ENCODE measurements at places on chromosomes 11 and 22.

DNA sequence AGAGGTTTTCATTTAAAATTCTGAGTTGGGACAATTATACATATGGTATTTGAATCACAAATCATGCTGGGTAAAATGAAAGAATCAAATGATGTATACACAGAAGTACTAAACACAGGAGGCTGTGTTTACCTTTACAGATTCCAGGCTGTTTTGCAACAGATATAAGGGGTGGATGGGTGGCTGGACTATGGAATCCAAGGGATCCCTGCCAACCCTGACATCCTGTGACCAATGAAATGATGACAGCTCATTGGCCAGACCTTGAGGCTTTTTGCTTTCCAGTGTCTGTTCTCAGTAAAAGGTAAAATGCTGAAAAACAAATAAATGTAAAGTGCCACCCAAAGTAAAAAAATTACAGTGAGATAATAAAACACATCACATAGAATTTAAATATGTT, 3.3 kb upstream of the DDI1 start:
- DNase-seq: no peak

DNA sequence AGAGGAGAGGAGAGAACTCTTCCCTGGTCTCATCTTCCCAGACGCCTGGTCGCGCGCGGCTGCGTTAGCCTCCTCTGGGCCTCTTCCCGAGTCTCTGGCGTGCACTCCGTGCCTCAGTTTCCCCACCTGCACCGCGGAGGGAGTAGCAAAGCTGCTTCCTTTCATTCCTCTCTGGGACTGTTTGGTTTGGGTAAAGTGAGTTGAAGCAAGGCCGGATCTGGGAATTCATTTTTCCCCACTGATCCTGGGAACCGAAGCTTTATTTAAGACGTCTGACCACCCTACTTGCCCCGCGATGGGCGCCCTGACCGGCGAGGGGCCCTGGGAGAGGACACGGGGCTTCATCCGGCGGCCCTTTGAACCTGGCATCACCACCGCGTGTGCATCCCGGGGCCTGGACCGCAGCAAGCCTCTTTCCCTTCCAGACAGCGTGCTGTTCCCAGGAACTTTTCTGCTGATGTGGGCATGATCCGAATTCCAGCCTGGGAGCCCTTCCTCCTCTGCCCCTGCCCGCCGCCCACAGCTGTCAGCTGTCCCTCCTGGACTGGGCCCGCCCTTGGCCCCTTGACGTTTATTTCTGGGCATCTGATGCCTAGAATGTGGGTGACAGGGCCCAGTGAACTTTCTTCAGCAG, 758 bp downstream of the LDLRAD3 start:
- DNase-seq: no peak

DNA sequence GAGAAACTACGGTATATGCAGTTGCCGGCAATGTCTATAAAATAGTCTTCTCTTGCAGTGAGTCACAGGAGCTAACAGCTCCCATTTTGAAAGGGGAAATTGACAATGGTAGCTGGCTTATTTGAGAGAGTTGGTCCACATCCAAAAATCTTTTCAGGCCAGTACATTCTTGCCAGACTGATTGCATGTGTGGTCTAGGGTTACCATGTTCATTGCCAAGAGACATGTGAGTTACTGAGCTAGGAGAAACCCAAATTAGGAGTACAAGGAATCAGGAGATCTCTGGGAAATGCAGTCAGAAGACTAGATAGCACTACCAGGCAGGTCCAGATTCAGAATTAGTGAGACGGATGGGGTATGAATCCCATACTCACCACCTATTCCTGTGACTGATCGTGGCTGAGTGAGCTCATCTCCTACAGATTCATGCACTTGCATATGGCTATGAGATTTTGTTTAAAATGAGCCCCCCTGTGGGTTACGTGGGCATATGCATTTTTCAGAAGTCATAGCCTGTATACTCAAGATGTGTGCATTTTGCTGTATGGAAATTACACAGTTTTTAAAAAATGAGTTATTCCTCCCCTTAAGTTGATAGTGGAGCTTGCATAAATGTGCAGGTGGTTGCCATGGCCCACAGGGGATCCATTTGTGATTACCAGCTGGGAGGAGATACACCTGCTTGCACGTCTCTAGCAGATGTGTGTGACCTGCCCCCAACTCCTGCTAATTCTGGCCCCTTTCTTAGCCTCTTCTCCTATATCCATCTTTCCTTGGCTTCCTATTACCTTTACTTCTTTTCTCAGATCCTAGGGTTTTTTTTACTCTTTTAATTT, 102.7 kb downstream of the COMMD9 start:
- no peak for DNase-seq

DNA sequence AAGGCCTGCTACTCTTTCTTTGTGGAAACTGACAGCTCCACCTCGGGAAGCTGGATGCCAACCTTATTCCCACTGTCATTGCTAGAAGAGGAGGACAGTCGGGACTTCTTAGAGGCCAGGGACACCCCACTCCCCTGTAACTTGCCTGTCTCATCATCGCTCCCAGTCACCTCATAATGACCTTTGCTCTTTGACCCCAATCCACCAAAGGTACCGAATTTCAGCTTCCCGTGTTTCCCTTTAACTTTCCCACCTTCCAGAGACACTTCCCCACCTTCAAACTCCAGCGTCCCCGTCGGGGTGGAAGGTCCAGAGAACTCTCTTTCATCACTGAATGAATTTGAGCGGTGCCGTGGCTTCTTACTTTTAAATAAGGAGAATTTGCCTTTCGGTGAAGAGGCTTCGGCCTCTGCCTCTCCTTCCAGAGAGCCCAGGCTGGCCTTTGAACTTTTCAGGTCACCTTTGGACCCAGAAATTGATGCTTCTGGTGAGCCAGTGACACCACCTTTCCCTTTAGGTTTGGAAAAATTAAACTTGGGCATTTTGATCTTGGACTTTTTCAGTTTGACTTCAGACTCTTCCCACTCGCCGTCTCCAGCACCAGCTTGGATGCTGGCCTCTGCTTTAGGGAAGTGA, 29.8 kb downstream of the AHNAK start:
- DNase-seq: no peak

- DNase-seq: no peak
Observed at GRCh38 chr11:84607975-84608836, 1018.9 kb downstream of the DLG2 start.

DNA sequence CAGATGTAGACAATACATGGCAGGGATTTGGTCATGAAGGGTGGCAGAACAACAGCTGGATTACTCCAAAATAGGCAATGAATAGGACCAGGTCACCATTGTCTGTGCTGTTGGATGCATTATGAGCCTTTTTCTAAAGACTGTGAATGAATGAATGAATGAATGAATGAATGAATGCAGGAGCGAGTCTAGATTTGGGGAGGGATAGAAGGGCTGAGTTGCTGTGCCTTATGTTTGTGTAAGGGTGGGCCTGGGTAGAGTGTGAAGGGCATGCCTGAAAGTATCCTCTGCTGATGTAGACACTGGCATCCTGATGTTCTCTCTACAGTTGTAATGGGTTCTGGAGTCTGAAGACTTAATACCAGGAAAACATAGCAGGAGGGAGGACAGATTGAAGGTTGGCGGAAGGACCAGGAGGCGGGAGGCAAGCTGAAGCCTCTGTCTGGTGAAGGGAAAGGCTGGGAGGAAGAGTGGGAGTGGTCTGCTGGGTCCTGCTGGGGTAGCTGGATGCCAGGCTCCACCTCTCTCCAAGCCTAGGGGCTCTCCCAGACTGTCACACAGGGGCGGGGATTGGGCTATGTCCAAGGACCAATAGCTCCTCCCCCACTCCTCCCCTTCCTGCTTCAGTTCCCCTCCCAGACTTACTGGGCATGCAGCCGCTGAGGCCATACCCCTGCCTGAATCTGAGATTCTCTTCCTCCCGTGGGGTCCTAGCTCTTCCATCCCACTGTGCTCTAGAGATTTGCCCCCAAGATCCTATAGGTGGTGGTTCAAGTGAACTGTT, 4.8 kb downstream of the TRIM3 start:
- DNase-seq: peak; percentile 45

DNA sequence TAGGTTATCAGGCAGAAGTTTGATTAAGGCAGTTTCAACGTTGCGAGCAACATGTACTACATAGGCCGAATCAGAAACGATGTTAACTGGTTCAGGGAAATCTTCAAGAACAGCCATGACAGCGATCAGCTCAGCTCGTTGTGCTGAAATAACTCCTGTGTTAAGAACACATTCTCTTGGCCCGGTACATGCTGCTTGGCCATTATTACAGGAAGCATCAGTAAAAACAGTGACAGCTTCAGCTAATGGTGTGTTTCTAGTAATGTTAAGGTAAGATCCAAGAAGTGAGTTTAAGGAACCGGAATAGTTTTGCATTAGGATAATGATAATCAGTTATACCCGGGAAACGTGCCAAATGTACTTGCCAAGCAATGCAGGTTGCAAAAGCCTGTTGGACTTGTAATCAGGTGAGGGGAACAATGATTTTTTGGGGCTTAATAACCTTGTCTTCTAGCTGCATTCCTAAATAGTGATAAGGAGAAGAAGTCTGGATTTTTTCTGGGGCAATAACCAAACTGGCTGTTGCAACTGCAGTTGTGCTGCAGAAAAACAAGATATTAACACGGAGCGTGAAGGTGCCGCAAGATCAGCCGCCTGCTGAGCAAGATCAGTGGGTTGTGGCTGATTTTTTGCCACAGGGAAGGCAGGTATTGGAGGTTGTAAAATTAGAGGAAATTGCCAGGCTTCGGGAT, 14.3 kb downstream of the OR52K1 start:
- DNase-seq: no peak

- peak; percentile 79 for DNase-seq
Observed at GRCh38 chr11:68282141-68282860, 10.5 kb upstream of the C11orf24 start.

GRCh38 chr11:104531075-104531474, 367.1 kb upstream of the PDGFD start:
- peak; percentile 6 for DNase-seq

DNA sequence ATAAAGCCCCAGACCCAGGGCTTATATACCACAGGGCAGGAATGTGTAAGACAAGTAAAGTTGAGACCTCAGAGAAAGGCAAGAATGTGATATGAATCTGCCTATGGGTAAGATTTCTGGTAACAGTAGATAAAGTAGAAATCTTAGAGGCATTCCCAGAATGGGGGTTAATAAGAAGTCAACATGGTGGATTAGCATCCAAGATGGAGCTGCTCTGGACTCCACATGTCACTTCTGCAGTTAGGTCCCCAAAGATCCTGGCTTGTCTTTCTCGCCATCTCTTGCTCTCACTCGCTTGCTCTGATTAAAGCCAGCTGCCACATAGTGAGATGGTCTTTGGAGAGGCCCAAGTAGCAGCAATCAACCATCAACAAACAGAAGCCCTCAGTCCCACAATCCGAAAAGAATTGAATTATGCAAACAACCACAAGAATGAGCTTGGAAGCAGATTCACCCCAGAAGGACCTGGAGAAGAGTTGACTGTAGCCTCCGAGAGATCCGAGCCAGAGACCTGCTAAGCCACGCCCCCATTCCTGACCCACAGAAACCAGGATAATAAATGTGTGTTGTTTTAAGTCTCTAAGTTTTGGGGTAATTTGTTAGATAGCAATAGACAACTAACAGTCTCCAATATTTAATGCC, 5.4 kb upstream of the C11orf86 start:
- no peak for DNase-seq

DNA sequence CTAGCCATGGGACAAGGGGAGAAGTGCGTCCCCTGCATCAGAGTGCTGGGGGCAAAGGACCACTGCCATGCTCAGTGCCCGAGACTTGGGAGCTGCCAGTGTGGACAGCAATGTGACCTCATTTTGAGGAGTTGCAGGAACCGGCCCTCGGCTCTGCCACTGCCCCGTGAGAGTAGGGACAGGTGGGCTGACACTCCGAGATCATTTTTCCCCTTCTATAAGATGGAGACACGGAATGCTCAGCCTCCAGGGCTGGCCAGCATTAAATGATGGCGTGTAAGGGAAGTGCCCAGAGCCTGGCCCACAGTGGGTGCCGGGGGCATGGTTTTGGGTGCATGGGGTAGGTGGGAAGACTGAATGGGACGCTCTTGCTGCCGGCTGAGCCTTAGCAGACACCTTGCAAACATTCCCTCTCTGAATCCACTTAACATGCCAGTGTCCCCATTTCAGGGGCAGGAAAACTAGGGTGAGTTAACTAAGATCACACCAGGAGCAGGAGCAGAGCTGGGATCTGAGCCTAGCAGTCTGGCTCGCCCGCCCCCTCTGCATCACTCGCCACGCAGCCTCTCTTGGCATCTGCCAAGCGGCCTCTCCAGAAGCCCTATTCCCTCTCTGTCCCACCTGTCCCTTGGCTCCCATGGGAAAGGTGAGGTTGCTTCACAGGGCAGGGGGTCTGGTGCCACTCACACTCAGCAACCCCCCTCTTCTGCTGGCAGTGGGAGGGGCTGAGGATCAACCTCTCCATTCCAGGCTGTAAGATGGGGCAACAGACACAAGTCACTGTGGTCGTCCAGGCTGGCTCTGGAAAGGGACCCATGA, 13.6 kb downstream of the NPTXR start:
- no peak for DNase-seq

- DNase-seq: no peak
Observed at GRCh38 chr22:30490399-30490798, 15.1 kb downstream of the SEC14L4 start.
